ENCODE measurements at places on chromosomes 3 and 15. TPM values are rescaled to one million over a fixed set of nuclear protein-coding genes. Genes with fewer than 3 reads are reported as not detected.

DNA sequence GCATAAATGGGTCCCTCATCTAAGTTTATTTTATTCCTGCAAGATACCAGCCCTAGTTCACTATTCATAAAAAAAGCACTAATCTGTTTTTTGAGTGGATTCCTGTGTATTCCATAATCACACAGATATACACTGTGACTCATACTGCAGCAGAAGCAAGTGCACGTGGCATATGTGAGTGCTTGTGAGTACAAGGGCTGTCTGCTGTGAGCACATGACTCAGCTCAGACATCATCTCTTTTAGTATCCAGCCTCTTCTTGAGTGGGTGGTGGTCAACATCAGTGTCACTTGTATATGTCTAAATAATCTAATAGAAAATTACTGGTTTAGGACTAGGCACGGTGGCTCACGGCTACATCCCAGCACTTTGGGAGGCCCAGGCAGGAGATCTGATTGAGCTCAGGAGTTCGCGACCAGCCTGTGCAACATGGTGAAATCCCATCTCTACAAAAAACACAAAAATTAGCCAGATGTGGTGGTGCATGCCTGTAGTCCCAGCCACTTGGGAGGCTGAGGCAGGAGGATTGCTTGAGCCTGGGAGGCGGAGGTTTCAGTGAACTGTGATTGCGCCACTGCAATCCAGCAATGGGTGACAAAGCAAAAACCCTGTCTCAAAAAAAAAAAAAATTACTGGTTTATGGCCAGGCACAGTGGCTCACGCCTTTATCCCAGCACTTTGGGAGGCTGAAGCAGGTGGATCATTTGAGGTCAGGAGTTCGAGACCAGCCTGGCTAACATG is 49.8 kb downstream of the NIPA2 start:
- peaks cover 3% of the 10 kb centered on the region for H3K27me3 ChIP-seq
- peaks cover 42% of the 10 kb centered on the region for H3K36me3 ChIP-seq
- H3K4me3 ChIP-seq, result no peak overlapping the region
- no peak overlapping the region for H3K27ac ChIP-seq
- H3K4me1 ChIP-seq, result peaks cover 3% of the 10 kb centered on the region

DNA sequence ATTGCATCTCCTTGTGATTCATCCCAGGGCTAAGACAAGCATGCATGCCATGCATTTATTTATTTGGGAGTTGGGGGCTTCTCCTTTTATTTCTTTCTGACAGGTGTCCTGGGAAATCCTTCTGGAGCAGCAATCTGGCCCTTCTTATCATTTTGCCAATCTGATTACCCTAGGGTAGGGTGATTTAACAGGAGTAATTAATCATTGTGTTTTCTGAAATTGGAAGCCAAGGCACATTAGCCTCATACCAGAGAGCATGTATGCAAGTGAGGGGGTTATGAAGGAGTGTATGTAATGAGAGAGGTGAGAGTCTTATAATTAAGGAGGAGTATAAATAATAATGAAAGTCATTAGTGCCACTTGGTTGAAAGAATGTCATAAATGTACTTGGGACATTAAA is 37.4 kb upstream of the ARPP21 start:
- DNase-seq, result no peak
- H3K36me3 ChIP-seq, result no peaks in the 10 kb centered on the region
- H3K27ac ChIP-seq, result no peak overlapping the region
- no peaks in the 10 kb centered on the region for H3K27me3 ChIP-seq
- H3K4me1 ChIP-seq, result no peaks in the 10 kb centered on the region

- no peak overlapping the region for H3K27ac ChIP-seq
- H3K4me1 ChIP-seq, result no peaks in the 10 kb centered on the region
- H3K4me3 ChIP-seq, result no peak overlapping the region
- no peaks in the 10 kb centered on the region for H3K27me3 ChIP-seq
- H3K36me3 ChIP-seq, result no peaks in the 10 kb centered on the region
Measured at GRCh38 chr15:96515371-96515770, 184.9 kb downstream of the NR2F2 start.

DNA sequence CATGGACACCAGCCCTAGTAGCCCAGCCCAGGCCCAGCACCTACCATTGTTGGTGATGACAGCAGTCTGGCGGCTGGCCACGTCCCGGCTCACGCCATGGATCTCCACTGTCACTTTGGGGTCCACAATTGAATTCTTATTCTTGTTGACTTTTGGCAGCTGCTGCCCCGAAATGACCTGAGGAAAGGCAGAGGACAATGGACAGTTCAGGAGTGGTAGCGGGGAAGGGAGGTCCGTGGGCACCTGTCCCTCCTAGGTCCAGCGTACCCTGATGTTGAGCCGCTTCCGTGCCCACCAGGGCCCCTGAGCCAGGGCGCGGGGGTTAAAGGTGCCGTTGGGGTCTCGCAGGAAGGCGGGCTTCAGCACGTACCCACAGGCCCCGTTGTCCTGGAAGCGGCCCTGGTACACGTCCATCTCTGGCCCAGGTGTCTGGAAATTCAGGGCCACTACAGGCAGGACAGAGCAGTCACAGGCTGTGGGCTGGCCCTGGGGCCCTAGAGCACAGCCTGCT is 17.7 kb downstream of the VILL start:
- H3K27ac ChIP-seq, result no peak overlapping the region
- no peak for DNase-seq
- H3K36me3 ChIP-seq, result peaks cover 30% of the 10 kb centered on the region
- no peak overlapping the region for H3K4me3 ChIP-seq
- peaks cover 15% of the 10 kb centered on the region for H3K27me3 ChIP-seq

GRCh38 chr3:13222891-13223573 is 149.8 kb upstream of the IQSEC1 start:
- peaks cover 19% of the 10 kb centered on the region for H3K4me1 ChIP-seq
- peaks cover 4% of the 10 kb centered on the region for H3K27me3 ChIP-seq
- DNase-seq, result no peak
- H3K36me3 ChIP-seq, result peaks cover 13% of the 10 kb centered on the region
- no peak overlapping the region for H3K4me3 ChIP-seq

DNA sequence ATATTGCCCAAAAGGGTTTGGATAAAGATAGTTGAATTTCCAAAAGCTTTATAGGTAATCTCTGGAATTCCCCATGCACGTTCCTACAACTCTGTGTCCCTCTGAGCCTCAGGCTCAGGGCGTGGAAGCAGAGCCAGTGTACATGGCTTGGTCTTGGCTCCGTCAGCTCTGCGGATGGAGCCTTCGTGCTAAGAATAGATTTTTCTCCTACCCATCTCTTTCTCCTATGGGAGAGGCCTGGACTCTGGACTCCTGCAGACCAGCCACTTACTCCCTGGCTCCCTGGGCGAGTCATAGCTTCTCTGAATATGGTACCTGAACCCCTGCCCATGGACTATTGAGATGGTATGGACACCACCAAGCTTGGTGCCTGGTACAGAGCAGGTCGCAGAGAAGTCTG is 99.9 kb downstream of the EEFSEC start:
- no peak for DNase-seq
- peaks cover 6% of the 10 kb centered on the region for H3K27me3 ChIP-seq
- H3K36me3 ChIP-seq, result no peaks in the 10 kb centered on the region
- H3K4me1 ChIP-seq, result peaks cover 36% of the 10 kb centered on the region
- no peak overlapping the region for H3K27ac ChIP-seq

DNA sequence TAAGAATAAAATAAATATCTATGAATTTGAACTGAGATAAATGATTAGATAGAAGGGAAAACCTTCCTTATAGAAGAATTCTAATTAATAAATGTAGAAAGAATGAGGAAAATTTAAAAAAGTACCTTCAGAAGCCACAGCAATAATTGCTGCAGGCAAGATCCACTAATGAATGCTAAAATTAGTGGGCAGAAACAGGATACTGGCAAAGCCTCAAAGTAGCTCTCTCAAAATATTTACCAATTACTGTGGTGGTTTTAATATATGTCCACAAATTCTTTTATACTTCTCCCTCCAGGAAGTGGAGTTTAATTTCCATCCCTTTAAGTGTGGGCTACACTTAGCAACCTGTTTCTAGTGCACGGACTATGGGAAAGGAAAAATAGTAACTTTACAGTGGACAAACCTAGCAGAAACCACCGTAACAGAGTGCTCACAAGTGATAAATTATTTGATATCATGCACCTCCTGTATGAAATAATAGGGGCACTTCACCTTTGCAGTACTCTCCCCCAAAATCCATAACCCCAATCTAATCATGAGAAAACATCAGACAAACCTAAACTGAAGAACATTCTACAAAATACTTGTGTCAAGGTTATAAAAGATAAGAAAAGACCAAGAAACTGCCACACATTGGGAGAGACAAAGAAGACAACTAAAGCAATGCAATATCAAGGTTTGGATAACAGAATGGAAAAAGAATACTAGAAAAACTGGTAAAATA is 6.8 kb downstream of the PEAK1 start:
- no peak for DNase-seq
- H3K27ac ChIP-seq, result no peak overlapping the region
- no peaks in the 10 kb centered on the region for H3K27me3 ChIP-seq
- peaks cover 4% of the 10 kb centered on the region for H3K36me3 ChIP-seq
- H3K4me1 ChIP-seq, result peaks cover 36% of the 10 kb centered on the region
- no peak overlapping the region for H3K4me3 ChIP-seq

DNA sequence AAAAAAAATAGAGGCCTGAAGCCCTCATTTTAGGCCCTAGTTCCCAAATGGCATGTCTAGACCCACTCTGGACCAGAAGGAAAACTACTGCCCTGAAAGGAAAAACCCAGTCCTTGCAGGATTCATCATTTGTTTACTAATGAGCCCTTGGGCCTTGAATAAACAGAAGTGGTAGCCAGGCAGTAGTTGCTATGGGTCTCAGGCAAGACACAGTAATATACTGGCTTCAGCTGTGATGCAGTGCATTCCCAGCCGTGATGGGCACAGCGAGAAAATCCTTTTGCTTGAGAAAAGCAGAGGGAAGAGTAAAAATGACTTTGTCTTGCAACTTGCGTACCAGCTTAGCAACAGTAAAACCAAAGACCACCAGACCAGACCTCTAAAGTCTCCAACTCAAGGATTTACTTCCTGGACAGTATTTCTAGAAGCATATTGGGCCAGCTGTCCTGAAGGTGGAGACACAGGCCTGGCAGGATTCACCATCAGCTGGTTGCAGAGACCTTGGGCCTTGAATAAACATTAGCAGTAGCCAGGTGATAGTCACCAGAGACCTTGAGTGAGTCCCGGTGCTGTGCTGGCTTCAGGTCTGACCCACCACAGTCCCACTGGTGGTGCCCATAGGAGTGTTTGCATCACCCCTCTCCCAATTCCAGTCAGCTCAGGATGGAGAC is 208.3 kb upstream of the SLITRK3 start:
- no peak overlapping the region for H3K27ac ChIP-seq
- no peaks in the 10 kb centered on the region for H3K4me1 ChIP-seq
- no peak for DNase-seq
- no peaks in the 10 kb centered on the region for H3K27me3 ChIP-seq
- H3K36me3 ChIP-seq, result no peaks in the 10 kb centered on the region

Gene IGF2BP2
- total RNA-seq, result 165 TPM

Gene ZNF385D
- 0.41 TPM for total RNA-seq

Data from endothelial cell (in vitro differentiated cells).